ENCODE measurements at places on chromosomes 2 and 18.

DNA sequence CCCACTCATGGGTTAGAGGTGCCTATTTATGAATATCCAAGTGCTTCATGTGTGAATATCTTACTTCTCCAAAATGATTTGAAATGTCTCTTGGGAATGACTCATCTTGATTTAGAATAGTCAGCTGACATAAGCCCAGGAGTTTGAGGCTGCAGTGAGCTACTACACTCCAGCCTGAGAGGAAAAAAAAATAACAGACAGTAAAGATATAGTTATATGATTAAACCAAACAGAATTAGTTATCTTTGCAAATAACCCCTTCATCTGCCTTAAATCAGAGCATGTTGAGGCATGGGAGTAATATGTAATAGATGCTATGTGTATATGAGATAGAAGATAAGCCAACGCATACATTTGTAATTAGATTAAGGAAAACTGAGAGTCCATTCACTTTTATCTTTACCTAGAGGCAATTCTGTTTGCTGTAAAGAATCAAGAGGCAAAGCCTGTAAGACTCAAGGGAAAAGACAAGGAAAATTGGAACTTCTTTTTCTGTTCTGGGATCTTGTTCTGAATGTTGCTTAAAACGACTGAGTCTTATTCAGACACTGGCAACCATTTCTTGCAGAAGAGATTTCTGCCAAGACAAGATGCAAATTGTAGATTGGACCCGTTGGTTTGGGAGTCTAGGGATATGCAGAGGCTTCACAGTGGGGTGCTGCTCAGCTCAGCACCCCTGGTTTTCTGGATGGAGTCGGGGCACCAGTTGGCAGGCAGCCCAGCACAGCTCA lies 104.4 kb downstream of the LIPG start:
- no peak for DNase-seq

- no peak for DNase-seq
Measured at GRCh38 chr2:11659115-11659475, 10.9 kb downstream of the NTSR2 start.

DNA sequence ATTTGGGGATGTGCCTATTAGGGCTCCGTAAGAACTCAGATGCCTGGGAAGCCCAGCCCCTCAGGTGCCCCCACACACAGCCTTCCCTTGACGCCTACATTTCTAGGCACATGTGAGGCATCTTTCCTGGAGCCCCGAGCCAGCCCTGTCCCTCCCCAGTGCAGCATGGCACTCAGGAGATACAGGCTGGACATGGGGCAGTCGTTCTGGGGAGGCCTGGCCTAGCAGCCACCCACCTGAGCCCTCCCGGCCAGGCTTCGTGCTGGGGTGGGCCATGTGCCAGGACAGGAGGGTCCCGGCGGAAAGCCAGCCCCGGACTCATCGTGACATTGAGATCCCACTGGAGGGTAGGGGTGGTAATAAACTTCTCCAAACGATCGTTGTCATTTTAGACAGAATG lies 15.2 kb downstream of the BOK start:
- DNase-seq, result no peak

- DNase-seq, result no peak
Measured at GRCh38 chr18:59927246-59927825, 27.5 kb downstream of the PMAIP1 start.

GRCh38 chr18:79257480-79257879 lies 138.2 kb upstream of the NFATC1 start:
- DNase-seq, result no peak

GRCh38 chr2:16607301-16607700 lies 58.3 kb downstream of the CYRIA start:
- no peak for DNase-seq

GRCh38 chr2:213958086-213958485 lies 452.8 kb upstream of the VWC2L start:
- no peak for DNase-seq

DNA sequence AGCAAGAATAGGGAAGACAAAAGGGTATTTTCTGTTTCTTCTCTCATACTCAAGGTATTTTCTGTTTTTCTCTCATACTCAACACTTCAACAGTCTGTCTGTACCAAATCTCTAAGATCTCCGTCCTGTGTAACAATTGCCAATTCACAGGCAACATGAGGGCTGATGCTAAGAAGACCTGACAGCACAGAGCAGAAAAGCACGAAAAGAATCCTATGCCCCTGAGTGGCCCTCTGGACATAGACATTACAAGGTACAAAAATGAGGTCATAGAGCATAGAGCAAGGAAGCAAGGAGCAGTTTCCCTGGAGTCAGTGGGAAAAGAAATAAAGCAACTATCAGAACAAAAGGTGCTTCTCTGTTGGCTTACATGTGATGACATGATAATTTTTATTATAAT lies 1612.6 kb upstream of the CELF4 start:
- no peak for DNase-seq

- DNase-seq, result no peak
Measured at GRCh38 chr2:74291218-74291544, 52.0 kb downstream of the SLC4A5 start.

DNA sequence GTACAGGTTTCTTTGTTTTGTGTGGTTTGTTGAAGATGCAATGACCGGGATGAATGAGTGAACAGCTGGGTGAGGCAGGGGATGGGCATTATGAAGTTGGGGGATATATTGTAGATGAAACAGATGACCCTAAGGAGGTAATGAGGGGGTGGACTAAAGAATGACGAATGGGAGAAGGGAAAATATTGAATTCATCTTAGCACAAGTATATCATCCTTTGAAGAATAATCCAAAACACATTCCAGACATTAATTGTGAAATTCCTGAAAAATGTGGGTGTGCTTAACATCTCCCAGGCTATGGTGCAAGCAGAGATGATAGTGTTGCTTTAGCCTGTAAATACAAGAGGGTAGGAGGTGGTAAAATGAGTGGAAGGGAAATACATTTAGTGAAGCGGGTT lies 5.8 kb downstream of the CRIM1 start:
- no peak for DNase-seq

DNA sequence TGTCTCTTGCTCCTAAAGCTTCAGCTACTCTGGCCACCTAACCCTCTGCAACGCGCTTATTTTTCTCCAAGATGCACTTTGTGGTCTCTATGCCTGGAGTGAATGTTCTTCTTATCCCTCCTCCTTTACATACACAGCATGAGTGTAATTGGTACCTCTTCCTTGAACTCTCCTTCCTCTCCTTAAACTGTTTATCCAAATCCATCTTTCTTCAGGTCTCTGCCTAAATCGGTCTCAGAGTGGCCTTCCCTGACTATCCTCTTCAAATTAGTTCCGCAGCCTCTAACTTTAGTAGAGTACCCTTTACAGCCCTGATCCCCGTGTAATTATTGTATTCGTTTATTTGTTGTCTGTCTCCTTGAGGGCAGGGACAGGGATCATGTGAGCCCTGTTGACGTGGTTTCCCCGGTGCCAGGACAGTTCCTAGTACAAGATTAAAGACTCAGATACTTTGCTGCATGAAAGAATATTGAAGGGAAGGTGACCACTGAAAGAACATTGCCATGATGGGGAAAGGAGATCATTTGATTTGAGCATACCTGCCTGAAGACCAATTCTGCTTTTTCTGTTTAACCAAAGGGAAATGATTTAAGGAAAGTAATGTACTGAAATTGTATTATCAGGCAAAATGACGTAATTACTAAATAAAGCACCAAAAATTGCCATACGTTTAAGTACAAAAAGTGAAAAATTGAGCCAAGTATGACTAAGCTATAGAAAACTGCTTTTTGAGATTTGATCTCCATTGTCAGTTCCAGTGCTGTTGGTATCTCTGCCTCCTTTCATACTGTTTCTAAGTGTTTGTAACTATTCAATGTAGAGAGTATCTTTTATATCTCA lies 1.2 kb downstream of the CNOT9 start:
- DNase-seq, result no peak

DNA sequence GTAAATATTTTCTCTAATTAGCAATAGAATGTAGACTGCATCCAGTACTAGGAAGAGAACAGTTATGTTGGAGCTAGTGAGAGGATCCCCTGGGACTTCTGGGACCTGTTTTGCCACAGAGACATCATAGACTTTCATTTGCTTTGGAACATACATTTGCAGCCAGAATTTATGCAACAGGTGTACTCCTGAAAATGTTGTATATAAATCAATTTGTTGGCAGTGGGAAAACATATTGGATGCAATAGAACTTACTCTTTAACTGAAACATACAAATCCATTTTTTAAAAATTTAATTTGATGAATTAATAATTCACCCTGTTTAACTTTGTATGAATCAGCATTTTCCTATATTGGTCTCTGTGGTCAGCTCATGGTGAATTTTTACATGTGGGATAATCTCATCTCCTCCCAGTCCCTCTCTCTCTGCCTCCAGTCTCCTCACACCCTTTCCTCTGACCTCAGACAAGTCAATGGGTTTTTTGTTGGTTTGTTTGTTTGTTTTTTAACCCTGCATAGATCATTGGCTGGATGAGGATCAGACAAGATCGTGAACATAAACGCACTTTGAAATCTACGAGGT lies 263.0 kb downstream of the LPIN1 start:
- no peak for DNase-seq

DNA sequence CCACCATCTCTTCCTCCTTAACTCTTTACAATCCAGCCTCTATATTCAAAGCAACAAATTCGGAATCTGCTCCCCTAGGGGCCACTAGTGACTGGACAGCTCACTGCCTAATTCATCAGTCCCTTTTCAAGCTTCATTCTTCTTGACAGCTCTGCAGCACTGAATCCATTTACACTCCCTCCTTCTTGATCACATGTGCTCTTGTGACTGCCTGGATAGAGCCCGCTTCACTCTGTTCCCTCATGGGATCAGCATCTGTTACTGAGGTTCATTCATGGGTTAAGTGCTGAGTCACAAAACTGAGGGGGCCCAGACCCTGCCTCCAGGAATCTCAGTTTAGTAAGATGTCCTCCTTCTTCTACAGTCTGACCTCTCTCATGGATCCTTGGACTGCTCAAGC lies 81.5 kb downstream of the CYRIA start:
- no peak for DNase-seq

DNA sequence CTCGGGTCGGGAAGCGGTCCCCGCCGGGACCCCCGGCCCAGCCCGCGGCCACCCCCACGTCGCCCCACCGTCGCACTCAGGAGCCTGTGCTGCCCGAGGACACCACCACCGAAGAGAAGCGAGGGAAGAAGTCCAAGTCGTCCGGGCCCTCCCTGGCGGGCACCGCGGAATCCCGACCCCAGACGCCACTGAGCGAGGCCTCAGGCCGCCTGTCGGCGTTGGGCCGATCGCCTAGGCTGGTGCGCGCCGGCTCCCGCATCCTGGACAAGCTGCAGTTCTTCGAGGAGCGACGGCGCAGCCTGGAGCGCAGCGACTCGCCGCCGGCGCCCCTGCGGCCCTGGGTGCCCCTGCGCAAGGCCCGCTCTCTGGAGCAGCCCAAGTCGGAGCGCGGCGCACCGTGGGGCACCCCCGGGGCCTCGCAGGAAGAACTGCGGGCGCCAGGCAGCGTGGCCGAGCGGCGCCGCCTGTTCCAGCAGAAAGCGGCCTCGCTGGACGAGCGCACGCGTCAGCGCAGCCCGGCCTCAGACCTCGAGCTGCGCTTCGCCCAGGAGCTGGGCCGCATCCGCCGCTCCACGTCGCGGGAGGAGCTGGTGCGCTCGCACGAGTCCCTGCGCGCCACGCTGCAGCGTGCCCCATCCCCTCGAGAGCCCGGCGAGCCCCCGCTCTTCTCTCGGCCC lies 13.6 kb downstream of the SPEG start:
- no peak for DNase-seq

DNA sequence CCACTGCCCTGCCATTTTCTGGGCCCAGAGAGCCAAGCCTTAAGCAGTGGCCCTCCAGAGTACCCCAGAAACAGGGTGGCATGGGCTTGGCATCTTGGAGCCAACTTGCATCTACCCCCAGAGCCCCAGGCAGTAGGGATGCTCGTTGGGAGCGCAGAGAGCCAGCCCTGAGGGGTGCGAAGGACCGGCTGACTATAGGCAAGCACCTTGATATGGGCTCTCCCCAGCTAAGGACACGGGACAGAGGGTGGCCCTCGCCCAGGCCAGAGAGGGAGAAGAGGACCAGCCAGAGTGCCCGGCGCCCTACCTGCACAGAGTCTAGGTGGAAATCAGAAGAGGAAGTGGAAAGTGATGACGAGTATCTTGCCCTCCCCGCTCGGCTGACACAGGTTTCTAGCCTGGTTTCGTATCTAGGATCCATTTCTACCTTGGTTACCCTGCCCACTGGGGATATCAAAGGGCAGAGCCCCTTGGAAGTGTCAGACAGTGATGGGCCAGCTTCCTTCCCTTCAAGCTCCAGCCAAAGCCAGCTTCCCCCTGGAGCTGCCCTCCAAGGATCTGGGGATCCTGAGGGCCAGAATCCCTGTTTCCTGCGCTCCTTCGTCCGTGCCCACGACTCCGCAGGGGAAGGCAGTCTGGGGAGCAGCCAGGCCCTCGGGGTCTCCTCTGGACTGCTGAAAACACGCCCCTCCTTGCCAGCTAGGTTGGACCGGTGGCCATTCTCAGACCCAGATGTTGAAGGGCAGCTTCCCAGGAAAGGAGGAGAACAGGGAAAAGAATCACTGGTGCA lies 16.2 kb downstream of the CEP68 start:
- no peak for DNase-seq

DNA sequence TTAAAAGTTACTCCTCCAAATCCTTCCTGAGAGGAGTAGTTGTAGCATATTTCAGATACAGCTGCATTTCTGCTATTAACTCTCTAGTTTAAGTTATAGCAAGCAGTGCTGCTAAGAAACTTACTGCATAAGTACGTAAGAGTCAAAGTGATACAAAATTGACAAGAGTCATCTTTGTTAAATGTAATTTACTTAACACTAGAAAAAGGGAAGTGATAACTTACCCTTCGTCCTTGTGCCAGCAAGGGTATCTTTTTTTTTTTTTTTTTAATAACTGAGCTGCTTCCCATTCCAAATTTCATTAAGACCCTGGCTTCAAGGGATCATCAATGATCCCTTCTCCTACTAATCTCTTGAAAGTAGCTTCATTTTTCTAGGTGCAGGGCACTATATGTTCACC lies 493.0 kb downstream of the PLCL1 start:
- DNase-seq, result no peak

GRCh38 chr2:82139979-82140611 lies 1835.5 kb upstream of the LRRTM1 start:
- DNase-seq, result no peak

DNA sequence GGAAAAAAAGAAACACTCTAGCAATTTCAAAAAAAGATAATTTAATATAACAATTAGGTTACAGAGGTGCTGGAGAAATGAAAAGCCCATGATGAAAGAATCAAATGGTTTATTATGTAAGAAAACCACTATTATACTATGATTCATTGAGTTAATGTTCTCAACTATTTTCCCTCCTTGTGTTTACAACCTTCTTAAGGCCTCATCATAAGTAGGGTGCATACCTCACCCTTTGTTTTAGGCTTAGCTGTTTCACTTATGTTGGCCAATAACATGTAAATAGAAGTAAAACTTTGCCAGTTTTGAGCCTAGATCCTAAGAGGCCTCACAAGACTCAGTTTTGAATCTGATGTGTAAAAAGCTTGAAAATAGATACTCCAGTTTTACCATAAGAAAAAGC lies 418.3 kb upstream of the DDX18 start:
- DNase-seq, result no peak
